ENCODE measurements at places on chromosomes 7 and 10.

DNA sequence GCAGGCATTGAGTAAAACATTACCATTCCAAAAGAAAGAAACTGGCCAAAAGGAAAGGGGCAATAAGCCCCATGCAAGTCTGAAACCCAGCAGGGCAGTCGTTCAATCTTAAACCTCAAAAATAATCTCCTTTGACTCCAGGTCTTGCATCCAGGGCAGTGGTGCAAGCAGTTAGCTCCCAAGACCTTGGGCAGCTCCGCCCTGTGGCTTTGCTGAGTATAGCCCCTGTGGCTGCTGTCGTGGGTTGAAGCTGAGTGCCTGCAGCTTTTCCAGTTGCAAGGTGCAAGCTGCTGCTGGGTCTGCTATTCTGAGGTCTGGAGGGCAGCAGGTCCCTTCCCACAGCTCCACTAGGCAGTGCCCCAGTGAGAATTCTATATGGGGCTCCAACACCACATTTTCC lies 580.1 kb upstream of the AUTS2 start:
- DNase-seq = no peak

DNA sequence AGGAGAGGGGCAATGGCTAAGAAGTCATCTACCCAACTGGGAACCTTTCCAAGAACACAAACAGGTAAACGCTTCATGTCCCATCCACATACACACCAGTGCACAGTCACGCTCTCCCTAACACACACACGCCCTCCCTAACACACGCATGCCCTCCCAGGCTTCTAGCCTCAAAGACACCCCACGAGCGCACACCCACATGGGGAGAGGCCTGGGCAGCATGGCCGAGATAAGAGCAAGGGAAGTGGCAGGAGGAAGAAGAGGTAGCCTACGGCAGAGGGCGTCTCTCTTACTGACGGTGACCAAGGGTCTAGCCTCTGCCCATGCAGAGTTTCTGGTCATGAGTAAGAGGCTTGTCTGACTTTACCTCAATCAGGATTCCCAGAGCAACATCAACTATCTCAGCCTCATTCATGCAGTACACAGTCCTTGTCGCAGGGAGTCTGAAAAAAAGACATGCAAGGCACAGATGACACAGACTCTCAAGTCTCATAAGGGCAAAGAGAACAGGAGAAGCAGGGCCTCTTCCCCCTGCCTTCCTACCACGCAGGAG lies 3.1 kb downstream of the CYREN start:
- DNase-seq = no peak

DNA sequence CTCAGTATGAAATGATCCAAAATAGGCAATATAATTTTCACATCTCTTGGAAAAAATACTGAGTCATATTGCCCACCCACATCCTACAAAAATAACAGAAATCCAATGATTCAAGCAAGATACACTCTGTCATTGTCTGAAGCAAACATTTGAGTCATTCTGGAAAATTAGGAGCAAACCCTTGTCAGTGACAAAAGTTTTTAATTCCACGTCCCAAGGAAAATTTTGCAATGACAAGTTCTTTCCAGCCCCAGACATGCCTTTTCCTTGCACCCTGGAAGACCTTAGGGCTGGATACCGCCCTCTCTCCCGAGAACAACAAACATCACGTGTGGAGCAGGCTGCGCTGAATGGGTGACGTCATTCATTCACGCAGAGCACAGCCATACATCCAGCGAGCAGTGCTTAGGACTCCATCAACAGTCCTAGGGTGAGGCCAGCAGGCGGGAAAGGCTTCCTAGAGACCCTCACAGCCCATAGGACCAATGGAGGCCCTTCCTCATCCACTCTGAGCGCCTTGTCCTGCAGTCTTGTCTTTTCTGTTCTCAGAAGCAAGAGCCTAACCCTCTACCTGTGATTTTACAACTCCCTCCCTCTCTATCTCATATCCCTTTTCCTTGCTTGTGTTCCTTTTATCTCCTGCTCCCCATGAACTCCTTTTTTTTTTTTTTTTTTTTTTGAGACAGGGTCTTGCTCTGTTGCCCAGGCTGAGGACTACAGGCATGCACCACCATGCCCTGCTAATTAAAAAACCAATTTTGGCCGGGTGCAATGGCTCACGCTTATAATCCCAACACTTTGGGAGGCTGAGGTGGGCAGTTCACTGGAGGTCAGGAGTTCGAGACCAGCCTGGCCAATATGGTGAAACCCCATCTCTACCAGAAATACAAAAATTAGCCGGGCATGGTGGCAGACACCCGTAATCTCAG lies 23.5 kb upstream of the KDM7A start:
- DNase-seq = no peak

GRCh38 chr7:88155756-88156155 lies 64.1 kb downstream of the SRI start:
- no peak for DNase-seq

- no peak for DNase-seq
These were observed 80.7 kb upstream of the HDAC9 start for GRCh38 chr7:18414885-18415284.

- no peak for DNase-seq
These were observed 63.5 kb downstream of the LGI1 start for GRCh38 chr10:93821051-93821772.

- no peak for DNase-seq
These were observed 9.2 kb downstream of the MOSPD3 start for GRCh38 chr7:100621554-100621953.

DNA sequence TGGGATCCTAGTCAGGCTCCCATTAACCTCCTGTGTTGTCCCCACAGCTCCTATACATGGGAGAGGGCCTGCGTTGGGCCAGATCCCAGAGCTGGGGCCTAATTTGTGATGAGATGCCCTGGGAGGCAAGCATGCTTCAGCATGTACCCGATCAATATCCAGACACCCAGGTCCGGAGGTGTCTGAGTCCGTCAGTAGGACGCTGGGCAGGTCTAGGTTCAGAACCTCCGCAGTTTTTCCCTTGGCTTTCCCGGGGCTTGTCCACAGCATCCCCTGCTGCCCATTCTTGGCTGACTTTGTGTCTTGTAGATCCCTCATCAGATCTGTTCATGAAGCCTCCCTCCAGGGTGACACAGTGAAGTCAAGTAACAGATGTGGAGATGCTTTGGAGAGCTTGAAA lies 32.7 kb upstream of the RBAK start:
- DNase-seq = no peak

DNA sequence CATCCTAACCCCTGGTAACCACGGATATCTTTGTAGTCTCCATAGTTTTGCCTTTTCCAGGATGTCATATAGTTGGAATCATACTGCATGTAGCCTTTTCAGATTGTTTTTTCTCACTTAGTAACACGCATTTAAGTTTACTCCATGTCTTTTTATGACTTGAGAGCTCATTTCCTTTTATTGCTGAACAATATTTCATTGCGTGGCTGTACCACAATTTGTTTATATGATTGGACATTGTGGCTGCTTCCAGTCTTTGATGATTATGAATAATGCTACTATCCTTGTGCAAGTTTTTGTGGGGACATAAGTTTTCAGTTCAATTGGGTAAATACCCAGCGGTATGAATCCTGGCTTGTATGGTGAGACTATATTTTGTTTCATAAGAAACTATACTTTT lies 60.8 kb downstream of the AOAH start:
- no peak for DNase-seq

DNA sequence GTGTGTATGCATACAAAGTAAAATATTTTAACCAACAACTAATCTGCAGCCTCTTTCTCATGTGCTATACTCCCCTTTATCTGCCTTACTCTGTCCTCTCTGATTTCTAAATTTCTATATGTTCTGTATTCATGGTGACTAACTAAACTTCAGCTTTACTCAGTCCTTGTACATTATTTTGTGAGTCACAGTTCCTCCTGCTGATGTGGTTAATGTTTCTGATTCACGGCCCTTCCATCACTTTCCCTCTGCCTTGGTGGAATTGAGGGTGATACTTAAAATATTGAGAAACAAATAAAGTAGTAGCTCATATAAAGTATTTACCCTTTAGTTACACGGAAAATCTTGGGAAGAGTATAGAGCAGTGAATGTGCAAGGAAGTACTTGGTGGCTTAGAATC lies 899.1 kb upstream of the ZWINT start:
- no peak for DNase-seq

GRCh38 chr10:89332123-89332633 lies 4.4 kb downstream of the IFIT3 start:
- no peak for DNase-seq

- DNase-seq = no peak
These were observed 80.2 kb upstream of the SEMA3C start for GRCh38 chr7:80999100-80999499.

- DNase-seq = no peak
These were observed 15.1 kb downstream of the CACNB2 start for GRCh38 chr10:18155321-18155720.

DNA sequence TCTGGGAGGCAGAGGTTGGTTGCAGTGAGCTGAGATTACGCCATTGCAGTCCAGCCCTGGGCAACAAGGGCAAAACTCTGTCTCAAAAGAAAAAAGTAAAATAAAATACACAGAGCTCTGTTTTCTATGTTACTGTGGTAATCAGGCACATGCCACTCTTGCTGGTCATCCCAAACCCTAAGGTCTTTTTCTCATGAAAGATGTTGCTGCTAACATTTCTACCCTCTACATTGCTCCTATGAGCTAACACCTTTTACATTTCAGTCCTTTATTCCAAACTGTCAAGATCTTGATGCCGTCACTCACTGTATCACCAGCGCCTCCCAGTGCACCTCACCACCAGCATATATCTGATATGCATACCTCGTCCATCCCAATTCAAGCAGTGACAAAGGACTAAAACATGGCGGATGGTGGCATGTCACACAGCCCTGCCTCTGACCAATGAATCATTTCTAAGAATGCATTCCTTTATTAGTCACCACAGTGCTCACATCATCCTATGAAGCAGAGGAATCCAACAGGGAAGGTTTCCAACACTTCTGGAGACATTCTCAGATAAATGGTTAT lies 4.3 kb downstream of the DAGLB start:
- DNase-seq = no peak

GRCh38 chr7:87217983-87218653 lies 1.4 kb downstream of the TMEM243 start:
- no peak for DNase-seq

DNA sequence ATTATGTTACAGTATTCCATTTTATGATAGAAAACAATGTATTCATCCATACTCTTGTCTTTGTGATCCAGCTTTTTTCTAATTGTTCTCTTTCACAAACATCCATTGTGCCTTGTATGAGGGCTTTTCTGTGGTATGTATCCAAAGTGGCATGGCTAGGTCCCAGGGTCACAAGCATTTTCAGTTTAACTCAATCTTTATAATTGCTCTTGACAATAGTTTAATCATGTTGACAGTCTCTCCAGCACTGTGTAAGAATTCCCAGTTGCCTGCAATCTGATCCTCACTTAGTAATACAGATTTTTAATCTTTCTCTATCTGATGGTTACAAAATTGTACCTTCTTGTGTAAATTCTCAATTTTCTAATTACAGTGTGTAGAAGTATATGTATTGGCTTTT lies 533.4 kb downstream of the NEBL start:
- no peak for DNase-seq

- no peak for DNase-seq
These were observed 91.3 kb downstream of the IMMP2L start for GRCh38 chr7:111470998-111471397.

- no peak for DNase-seq
These were observed 175.3 kb downstream of the JAZF1 start for GRCh38 chr7:28005075-28005846.
